ENCODE measurements at places on chromosomes 3 and 15.
A peak's percentile ranks its signal among the peaks of the same experiment; 100 is the strongest.

- DNase-seq = peak; percentile 42
Observed at GRCh38 chr3:52533623-52534280, at the start of gene NT5DC2. TSS of gene NT5DC2 (minus strand) at chr3:52533857. CDS start at chr3:52533737, 120 bp downstream.

GRCh38 chr15:52383100-52383588 lies 87.5 kb upstream of the MYO5C start:
- DNase-seq = no peak

DNA sequence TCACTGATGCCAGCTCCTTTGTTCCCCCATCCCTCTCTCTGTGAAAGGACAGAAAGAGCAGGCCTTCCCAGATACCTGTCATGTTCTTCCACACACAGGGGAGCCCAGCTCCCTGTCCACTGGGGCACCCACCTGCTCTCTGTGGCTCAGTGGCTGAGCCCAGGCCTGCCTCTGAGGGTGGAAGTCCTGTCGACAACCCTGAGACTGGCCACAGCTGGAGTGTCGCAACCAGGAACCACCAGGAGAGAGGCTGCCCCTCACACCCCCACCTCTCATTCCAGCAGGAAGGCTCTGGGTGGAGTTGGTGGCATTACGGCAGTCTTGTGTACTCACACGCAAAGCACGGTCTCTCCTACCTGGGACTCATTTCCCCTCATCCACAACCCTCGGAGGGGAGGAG lies 66.3 kb downstream of the MEGF11 start:
- DNase-seq = no peak

DNA sequence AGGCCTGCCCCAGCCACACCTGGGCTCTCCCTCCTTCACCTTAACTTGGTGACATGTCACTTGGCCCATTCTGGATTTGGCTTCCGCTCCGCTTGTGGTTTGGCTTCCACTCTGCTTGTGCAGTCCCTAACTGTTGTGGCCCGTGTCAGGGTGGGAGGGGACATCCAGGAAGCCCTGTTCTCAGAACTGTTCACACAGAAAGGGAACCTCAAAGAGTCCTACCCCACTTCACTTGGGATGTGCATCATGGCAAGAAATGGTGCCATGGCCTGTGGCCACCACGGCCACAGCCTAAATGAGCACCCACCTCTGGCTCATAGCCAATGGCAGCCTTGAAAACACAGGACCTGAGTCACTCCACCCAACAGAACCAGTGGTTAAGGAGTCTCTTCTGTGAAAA lies 63.4 kb downstream of the CYP19A1 start:
- no peak for DNase-seq

DNA sequence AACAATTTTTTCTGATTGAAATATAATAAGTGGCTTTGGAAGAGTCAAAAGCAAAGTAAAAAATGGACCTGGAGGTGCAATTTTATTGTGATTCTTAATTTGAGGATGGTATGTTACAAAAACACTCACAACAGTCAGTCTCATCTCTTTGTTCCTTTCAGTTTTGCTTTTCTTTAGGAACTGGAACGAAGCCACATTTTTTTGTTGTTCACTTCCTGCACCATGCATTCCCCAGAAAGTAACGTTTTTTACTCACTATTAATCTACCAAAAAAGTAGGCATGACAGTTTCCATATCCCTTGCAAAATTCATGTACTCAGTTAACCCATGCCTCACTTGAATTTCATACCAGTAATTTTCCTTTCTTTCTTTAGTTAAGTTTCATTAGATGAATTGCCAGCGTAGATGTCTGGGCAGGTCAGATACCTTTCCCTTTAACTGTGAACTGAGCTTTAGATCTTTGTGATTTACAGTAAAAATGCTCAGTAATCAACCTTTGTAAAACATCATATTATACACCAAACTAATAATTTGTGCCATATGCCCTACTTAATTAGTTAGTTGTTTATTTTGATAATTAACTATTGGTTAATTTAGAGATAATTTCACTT lies 384.3 kb downstream of the ROBO1 start:
- DNase-seq = no peak
